ENCODE measurements at places on chromosomes 7 and 10.

- DNase-seq = no peak
Measured at GRCh38 chr10:12349629-12350166, 351 bp downstream of the CAMK1D start.

GRCh38 chr7:20798081-20798693 lies 11.5 kb upstream of the SP8 start:
- no peak for DNase-seq

DNA sequence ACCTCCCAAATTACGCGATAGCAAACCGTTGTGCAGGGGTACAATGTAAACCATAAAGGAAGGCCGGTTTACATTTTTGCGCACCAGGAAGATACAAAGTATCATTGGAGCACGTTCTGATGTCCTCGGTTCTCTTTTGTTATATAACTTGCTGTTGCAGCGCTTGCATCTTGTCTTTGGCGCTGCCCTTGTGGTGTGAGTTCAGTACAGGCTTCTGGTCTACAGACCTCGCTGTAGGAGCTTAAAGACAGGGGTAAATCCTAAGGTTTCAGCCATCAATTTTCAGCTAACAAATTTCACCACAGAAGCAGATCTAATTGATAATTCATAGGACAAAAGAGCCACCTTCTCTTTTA lies 1.5 kb upstream of the MKX start:
- DNase-seq = no peak

DNA sequence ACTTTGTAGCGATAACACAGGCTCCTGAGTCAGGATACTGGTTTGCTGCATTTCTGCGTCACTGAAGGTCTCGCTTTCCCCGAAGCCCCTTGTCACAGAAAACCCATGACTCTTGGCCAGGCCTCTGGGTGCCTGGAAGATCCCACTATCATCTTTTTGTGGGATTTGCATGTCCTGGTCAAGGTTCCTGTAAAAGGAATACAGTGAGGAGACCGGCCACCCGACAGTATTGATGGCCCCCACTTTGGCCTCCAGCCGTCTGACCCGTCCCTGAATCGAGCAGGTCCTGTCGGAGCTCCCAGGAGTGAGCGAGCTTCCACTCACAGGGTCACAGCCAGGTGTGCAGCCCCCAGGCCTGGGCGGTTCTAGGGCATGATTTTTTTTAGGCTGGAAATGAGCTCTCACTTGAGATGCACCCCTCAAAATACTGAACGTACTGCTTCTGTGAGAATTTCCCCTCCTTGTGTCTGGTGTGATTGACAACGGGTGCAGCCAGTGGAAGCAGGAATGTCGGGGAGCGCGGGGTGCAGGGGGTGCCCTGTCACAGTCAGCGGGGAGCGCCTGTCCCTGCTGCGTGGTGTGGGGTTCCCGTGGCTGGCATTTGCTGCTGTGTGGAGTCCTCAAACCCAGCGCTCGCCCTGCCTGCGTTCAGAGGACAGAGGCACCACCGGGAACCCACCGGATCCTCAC lies 75.8 kb downstream of the DNAJB6 start:
- no peak for DNase-seq

- no peak for DNase-seq
Measured at GRCh38 chr10:23230582-23230981, 38.5 kb downstream of the PTF1A start.

DNA sequence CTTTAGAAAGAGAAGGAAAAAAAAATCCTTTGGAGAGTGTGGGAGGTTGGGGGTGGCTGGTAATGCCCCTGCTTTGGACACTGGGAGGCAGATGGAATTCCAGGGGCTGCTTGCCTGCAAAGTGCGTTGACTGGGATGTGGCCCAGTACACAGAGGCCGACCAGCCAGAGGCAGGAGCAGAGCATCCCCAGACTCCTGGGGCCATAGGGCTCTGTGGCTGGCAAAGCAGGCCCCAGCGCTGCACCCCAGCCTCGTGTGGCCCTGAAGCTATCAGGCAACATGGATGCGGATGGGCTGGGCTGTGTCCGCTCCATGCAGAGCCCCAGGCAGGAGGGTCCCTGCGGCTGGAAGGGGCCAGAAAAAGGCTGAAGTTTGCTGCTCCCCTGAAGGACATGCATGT lies 361.6 kb upstream of the FZD8 start:
- no peak for DNase-seq

DNA sequence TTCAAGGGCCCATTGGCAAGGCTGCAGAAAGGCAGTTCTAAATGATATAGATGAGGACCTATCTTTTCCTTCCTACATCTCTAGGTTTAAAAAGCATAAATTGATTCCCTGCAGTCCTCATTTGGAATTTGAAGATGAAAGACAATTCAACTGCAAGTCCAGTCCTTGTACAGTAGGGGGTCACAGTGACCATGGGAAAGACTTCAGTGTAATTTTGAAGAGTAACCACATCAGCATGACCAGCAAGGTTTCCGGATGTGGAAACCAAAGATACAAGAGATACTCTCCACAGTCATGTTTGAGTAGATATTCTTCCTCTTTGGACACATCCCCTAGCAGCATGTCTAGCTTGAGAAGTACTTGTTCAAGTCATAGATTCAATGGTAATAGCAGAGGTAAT lies 539.3 kb upstream of the TEX47 start:
- DNase-seq = no peak

DNA sequence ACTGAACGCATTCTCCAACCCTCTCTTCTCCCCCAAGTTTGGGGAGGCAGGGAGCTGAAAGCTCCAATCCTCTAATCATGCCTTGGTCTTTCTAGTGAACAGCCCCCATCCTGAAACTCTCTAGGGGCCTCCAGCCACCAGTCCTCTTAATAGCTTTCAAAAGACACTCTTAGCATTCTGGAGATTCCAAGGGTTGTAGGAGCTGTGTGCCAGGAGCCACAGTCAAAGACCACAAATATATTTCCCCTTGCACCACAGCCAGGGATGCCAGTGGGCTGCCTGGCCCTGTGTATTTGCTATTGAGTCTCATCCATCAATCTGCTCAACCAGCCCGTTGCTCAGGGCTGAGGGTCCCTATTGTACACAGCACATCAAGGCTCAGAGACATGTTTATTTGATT lies 18.5 kb upstream of the MLXIPL start:
- DNase-seq = no peak

DNA sequence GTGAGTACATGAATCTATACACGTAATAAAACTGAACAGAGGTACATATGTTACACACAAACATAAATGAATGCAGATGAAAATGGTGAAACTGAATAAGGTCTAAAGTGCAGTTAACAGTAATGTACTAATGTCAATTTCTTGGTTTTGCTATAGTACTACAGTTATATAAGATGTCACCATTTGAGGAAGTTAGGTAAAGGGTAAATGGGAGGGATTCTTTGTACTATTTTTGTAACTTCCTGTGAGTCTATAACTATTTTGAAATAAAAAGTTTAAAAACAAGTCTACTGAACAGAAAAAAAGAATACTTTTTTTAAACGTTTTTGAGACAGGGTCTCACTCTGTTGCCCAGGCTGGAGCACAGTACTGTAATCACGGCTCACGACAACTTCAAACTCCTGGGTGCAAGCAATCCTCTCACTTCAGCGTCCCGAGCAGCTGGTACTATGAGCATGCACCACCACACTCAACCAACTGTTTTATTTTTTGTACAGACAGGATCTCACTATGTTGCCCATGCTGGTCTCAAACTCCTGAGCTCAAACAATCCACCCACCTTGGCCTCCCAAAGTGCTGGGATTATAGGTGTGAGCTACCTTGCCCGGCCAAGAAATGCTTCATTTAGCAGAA lies 71.5 kb downstream of the WAPL start:
- DNase-seq = no peak

- DNase-seq = no peak
Measured at GRCh38 chr10:49518982-49519578, 19.8 kb downstream of the ERCC6 start.

DNA sequence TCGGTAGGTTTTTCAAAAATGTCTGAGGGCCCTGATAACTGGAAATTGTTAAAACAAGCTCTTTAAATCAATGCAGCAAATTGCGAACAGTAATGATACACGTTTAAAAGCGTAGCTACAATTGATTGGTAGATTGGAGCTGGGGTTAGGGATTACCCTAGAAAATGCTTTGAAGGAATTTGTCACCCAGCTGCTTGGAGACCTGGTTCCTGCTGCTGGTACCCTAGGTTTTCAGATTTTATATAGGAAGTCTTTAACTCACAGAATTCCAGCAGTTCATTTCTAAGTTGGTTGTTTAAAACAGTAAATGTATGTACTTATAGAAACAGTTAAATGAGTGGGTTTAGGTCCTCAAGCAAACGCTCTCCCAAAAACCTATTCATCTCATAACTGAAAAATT lies 1.5 kb downstream of the HECTD2 start:
- DNase-seq = no peak

- DNase-seq = no peak
Measured at GRCh38 chr10:118256825-118257570, 85.1 kb downstream of the FAM204A start.
